IMR-90 (cell line): ENCODE measurements at places on chromosomes 1 and 21. TPM values are rescaled to one million over a fixed set of nuclear protein-coding genes. Genes with fewer than 3 reads are reported as not detected.

CASQ1 gene
- 0.10 and 0.21 TPM in 2 replicates for polyA plus RNA-seq

- no peak overlapping the region for H3K4me3 ChIP-seq
- no peaks in the 10 kb centered on the region for H3K27me3 ChIP-seq
- H3K36me3 ChIP-seq, result no peaks in the 10 kb centered on the region
- no peak for DNase-seq
These were observed 387.9 kb downstream of the MATN1 start for GRCh38 chr1:30335389-30335996.

- H3K4me3 ChIP-seq, result no peak overlapping the region
- no peaks in the 10 kb centered on the region for H3K27me3 ChIP-seq
- peaks cover 18% of the 10 kb centered on the region for H3K4me1 ChIP-seq
- H3K27ac ChIP-seq, result peak overlapping the region; percentile 57
These were observed 18.1 kb upstream of the COL18A1 start for GRCh38 chr21:45386728-45387371.

GRCh38 chr1:108556499-108556898 lies 3.4 kb upstream of the EEIG2 start:
- DNase-seq, result no peak
- H3K4me3 ChIP-seq, result no peak overlapping the region
- H3K27ac ChIP-seq, result no peak overlapping the region

GRCh38 chr1:5572794-5573193 lies 419.4 kb downstream of the NPHP4 start:
- DNase-seq, result no peak
- no peaks in the 10 kb centered on the region for H3K36me3 ChIP-seq
- no peaks in the 10 kb centered on the region for H3K4me1 ChIP-seq
- no peak overlapping the region for H3K27ac ChIP-seq

ATP6V1G3 gene
- polyA plus RNA-seq, result not detected in 2 replicates

CD58 gene
- polyA plus RNA-seq, result 3.8 and 5.7 TPM in 2 replicates

DNA sequence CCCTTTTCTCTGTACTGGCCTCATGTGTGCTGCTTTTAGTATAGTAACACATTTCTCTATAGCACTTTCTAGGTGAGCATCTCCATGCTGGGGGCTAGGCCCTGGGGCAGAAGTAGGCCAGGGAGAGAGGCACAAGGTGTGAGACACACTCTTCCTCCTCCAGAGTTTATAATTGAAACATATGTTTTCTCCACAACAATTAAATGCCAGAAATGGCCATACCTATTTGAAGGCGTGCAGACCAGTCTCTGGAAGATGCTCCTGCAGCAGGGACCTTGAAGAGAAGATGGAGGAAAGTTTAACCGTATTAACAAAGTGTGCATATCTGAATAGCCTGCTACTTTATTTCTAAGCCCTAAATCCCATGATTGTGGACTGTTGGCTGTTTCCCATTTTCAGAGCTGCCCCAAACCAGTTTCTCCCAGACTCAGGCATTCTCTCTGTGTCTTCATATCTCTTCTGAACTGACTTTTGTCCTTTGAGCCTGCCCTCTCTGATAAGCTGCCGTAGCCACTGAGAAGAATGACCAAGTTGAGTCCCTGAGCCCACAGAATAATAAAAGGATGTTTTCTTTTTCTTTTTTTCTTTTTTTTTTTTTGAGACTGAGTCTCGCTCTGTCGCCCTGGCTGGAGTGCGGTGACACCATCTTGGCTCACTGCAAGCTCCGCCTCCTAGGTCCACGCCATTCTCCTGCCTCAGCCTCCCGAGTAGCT lies 81.3 kb downstream of the LRRC8D start:
- H3K4me3 ChIP-seq, result no peak overlapping the region
- H3K27ac ChIP-seq, result no peak overlapping the region
- H3K36me3 ChIP-seq, result no peaks in the 10 kb centered on the region; the same call in 1 of the 2 replicates
- H3K27me3 ChIP-seq, result no peaks in the 10 kb centered on the region

GRCh38 chr1:111598544-111598943 lies 21.0 kb upstream of the RAP1A start:
- no peaks in the 10 kb centered on the region for H3K27me3 ChIP-seq
- peaks cover 13% of the 10 kb centered on the region for H3K4me1 ChIP-seq
- H3K36me3 ChIP-seq, result no peaks in the 10 kb centered on the region

DNA sequence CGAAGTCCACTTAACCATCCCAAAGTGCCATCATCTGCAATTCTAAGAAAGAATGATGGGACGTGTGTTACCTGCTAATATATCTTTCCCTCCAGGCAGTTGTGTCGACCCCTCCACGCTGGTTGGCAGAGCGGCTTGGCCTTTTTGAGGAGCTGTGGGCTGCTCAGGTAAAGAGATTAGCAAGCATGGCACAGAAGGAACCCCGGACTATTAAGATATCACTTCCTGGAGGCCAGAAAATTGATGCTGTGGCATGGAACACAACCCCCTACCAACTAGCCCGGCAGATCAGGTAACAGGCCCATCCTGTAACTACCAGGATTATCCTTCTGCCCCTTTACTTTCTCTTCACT lies 520 bp downstream of the TARS2 start:
- DNase-seq, result no peak
- peaks cover 13% of the 10 kb centered on the region for H3K36me3 ChIP-seq
- no peaks in the 10 kb centered on the region for H3K27me3 ChIP-seq

GRCh38 chr1:21149855-21150432 lies 26.8 kb downstream of the EIF4G3 start:
- H3K4me1 ChIP-seq, result peaks cover 5% of the 10 kb centered on the region
- no peak overlapping the region for H3K4me3 ChIP-seq
- peaks cover 11% of the 10 kb centered on the region for H3K36me3 ChIP-seq
- peak; percentile 96 for DNase-seq
- H3K27ac ChIP-seq, result peak overlapping the region; percentile 47

DNA sequence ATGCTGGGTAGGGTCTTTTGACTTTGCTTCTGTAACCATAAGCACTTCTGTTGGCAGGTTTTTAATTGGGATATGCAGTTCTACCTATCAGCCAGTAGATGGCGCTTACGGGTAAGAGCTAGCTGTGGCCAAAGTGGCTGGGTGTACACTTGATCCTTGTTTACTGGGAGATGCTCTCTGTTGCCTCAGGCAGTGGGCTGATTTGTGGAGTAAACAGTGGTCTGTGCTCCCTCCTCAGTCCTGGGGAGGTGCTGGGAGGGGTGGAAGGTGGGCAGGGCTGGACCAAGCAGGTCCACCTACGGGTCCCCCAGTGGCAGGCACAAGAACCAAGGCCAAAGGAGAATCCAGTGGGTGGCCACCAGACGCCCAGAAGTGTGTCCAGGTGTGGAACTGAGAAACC lies 43.4 kb downstream of the RALGPS2 start:
- H3K27ac ChIP-seq, result no peak overlapping the region
- no peaks in the 10 kb centered on the region for H3K27me3 ChIP-seq
- peaks cover 2% of the 10 kb centered on the region; the same call in 1 of the 2 replicates for H3K4me1 ChIP-seq

GRCh38 chr1:20507248-20507563 lies 745 bp downstream of the MUL1 start:
- H3K4me3 ChIP-seq, result peak overlapping the region; percentile 88
- no peak for DNase-seq
- peaks cover 5% of the 10 kb centered on the region for H3K36me3 ChIP-seq
- peaks cover 3% of the 10 kb centered on the region for H3K4me1 ChIP-seq
- H3K27me3 ChIP-seq, result peaks cover 6% of the 10 kb centered on the region
